Activated CD4-positive, alpha-beta T cell treated with anti-CD3 and anti-CD28 coated beads for 24 hours (primary cell): ENCODE measurements at places on chromosomes 13 and 19.

DNA sequence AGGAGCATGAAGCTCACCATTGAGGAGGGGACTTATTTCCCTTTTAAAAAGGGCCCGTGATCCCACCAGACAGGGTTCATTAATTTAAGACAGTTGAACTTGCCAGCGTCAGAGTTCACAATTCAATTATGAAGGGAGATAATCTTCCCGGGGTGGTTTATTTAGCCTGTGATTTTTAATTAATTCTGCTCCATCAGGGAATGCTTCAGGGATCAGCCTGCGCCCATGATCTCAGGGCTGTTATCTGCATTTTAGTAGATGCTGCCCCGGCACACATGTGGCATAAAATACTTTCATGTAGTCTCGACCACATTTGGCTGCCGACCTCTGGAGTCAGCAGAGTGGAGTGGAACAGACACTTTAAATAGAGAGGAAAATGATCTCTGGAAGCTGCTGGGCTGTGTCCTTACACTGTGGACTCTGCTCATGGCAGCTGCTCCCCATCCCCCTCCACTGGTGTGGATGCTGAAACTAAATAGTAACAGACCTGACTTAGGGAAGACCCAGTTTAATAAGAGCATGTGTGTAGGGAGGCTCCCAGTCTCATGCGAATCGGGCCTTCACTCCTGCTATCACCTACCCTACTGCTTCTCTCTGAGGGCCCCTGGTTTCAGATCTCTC lies 256.9 kb downstream of the TEX29 start:
- DNase-seq, result no peak

GRCh38 chr19:1924320-1924961 lies 16.5 kb upstream of the CSNK1G2 start:
- DNase-seq, result no peak

- no peak for DNase-seq
Measured at GRCh38 chr13:53137779-53138178, 109.2 kb downstream of the OLFM4 start.

DNA sequence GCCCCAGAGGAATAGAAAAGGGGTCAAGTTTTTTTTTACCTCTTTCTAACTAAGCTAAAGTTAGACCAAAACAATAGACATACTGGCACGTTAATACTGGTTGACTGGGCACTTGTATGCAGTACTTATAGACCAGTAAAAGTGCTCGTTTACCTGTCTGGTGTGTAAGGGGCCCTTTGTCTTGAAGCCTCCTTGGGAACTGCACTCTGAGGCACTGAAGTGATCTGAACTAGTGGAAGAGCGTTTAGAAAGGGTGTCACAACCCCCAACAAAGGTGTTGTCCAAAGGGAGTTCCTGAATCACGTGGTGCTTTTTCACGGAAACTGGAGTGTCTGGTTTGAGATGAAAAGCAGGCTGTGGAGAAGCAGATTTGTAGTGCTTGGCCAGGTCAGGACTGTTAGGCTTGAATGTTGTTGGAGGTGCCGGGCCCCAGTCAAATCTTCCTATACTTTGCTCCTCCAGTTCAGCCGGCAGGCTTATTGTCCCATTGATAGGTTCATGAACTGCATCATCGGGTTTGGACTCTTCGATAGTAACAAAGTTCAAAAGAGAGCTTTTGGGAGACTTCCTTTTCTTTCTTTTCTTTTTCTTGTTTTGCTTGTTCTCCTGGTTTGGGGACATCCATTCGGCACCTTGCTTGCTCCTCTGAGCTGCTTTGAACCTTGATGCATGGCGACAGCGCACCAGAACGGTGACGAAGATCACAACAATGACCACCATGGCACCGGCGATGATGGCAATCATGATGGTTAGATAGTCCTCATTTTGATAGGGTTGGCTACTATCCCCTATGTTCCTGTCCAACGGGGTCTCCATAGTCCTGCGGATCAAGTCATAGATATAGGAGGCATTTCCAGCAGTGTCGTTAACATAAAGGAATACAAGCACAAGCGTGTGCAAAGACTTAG lies 4.6 kb downstream of the PCDH9 start:
- no peak for DNase-seq

- DNase-seq, result no peak
Measured at GRCh38 chr13:49669735-49670309, 21.5 kb downstream of the EBPL start.

GRCh38 chr19:18682807-18683108 lies 722 bp upstream of the CRTC1 start:
- DNase-seq, result no peak

DNA sequence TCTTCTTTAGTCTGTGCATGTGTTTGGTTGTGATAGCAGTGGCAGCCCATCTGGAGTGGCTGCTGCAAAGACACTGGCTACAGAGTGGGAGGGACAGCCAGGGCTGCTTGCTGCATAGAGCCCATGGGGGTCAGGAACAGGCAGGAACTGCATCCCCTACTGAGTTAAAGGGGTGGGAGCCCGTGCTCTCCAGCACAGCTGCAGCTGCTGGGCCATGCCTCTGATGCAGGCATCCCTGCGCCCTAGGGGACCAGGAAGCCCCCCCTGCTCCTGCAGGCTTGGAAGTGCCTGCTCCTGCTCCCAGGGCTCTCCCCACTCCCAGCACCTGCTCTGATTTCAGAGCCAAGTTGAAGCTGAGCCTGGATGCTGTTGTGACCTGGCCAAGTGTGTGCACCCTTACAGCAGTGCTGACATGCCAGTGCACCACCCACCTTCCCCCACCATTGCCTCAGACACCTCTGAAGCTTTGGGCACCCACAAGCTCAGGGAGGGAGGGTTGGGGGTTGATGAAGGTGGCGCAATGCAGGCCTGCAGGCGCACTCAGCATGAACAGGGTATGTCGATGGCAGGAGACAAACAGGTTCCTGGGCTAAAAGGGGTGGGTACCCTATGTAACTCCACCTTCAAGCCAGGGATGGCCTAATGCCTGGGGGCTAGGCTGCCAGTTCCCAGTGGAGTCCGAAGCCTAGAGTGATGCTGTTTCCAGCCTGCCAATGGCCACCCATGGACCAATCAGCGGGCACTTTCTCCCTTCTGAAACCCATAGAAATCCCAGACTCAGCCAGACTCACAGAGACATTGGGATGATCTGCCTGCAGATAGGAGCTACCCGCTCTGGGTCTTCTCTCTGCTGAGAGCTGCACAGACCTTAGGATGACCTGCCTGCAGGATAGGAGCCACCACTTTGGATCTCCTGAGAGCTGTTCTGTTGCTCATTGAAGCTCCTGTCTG lies 919.9 kb upstream of the MIR17HG start:
- no peak for DNase-seq

DNA sequence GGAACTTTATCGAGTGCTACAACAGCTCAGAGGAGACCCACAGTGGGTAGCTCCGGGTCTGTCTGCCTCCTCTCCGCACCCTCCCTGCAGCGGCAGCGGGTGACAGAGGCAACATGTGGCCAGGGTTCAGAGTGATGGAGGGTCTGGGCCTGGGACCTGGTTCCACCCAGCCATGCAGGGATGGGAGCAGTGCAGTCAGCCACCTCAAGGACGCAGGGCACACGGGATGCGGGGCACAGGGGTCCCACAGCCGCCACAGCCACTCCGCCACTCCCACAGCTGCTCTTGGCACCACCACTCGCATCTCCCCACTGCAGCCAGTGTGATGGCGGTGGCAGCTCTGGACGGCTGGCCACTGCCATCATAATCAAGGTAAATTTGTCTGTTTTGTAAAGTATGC lies 892.9 kb downstream of the OLFM4 start:
- DNase-seq, result no peak

DNA sequence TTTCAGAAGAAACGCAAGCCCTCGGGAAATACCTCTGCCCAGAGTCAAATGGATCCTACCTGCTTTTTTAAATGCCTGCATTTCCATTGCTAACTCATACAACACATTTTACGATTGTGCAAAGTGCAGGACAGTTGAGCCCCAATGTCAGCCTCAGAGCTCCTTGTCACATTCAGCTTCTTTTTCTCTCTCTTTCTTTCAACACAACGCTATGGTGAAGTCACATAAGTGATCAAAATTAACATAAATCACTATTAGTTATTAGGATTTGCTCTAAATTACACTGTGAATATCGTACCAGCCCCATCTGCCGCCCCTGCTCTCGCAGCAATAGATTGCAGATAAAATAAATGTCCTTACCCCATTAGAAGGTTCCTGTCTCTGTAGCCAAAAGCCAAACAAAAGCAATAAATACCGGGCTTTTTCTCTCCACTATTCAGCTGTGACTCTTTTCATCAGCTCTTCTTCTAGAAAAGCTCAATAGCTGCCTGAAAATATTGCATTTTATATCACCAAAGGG lies 8.8 kb downstream of the POU4F1 start:
- no peak for DNase-seq

- no peak for DNase-seq
Measured at GRCh38 chr13:111633401-111633800, 313.0 kb downstream of the TEX29 start.

GRCh38 chr13:55245005-55245644 lies 1895.6 kb upstream of the PRR20A start:
- DNase-seq, result no peak

- no peak for DNase-seq
Measured at GRCh38 chr13:70170689-70171088, 62.4 kb upstream of the KLHL1 start.

GRCh38 chr19:3270902-3271301 lies 46.4 kb downstream of the CELF5 start:
- peak; percentile 35 for DNase-seq

- no peak for DNase-seq
Measured at GRCh38 chr19:33641956-33642498, 20.3 kb downstream of the CHST8 start.

DNA sequence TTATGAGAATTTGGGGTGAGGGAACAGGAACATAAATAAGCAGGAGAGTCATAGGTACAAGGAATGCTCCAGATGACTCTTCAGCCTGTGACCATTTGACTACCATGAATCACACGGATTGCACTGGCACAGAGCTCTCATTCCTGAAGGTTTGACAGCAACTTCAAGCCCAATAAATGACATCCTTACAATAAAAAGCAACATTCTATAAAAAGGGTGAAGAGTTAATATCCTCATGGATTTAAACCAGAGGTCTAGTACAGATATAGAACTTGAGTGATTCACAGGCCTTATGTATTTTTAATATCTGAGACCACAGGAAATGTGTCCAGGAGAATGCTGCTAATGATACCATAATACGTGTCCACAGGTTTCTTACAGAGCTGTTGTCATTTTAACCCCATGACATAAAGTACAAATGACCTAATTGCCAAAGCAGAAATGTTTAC lies 158.1 kb downstream of the IRS2 start:
- no peak for DNase-seq

- no peak for DNase-seq
Measured at GRCh38 chr13:109680930-109681329, 105.5 kb downstream of the IRS2 start.

GRCh38 chr19:56953470-56953869 lies 112.9 kb upstream of the PEG3 start:
- DNase-seq, result no peak

DNA sequence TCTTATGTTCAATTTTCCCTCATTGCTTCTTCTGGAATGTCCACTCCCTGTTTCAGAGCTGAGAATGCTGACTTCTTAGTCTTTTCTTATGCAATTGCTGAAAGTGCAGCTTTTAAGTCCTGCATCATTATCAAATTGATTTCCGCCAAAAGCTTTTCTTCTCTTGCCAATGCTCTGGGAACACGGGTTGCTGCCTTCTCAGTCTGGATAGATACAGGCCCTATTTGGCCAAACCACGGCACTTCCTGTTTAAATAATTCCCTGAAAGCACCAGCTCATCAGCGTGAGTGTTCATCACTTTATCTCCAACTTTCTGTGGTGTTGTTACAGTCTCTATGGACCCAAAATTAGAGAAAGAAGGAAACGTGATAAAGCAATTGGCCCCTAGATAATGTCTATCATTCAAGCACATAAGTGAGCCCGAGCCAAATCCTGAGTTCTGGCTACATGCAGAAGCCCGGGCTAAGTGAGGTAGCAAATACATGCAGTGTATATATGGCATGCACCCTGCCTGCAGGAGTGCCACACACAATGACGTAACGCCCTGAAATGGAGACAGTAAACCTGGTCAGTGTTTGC lies 85.7 kb downstream of the CYSLTR2 start:
- no peak for DNase-seq

DNA sequence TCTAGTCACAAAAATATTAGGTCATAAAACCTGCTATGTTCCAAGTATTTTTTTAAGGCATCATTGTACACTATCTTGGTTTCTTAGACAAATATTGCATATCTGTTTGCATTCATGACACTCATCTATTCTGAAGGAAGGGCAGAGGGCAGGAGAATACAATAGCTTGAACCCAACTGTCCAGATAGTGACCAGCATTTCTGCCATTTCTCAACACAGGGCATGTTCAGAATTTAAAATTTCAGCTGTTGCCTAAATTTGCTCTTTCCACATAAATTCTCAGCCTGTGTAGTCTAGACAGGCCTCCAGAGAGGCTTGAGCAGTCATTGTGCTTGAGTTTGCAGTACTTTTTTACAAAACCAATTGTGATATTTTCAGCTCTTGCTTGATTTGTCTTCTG lies 119.5 kb downstream of the ZAR1L start:
- no peak for DNase-seq

DNA sequence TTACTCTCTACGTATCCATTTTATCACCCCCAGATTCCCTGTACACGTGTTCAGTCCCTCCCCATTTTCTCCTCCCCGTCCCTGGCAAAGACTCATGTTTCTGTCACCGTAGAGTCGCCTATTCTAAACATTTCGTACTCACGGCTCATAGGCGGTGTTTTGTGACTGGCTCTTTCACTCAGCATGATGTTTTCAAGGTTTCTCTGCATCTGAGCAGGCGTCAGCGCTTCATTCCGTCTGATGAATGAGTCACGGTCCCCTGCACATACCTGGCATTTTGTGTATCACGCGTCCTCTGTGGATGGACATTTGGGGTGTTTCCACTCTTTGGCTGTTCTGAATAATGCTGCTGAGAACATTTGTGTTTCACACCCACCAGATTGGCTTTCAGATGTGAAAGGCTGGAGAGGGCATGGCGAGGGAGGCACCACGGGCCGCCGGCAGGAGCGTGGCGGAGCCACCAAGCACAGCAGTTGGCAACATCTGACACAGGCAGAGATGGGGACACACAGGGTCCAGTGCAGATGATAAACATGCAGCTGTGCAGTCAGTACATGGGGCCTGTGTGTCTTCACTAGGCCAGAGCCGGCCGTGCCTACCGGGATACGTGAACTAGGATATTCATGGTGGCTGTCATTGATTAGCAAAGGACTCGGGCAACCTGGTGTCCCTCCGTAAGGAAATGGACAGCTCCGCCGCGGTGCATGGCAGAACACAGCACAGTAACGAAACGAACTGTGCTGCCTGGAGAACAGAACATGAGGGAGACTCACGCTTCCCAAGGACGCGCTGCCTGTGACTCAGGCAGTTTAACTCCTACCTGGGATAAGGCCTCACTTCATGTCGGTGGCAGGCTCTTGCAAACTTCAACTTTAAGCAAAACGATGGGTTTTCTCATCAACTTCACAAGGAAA lies 117.2 kb downstream of the ATP11A start:
- no peak for DNase-seq

DNA sequence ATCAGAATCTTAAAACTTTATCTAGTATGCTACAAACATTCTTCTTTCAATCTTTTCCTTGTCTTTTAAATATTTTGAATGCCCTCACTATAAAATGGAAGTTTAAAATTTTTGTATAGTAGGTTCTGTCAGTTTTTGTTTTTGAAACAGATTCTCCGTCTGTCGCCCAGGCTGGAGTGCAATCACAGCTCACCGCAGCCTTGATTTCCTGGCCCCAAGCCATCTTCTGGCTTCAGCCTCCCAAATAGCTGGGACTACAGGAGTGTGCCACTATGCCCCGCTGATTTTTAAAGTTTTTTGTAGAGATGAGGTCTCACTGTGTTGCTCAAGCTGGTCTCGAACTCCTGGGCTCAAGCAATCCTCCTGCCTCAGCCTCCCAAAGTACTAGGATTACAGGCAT lies 20.7 kb downstream of the PHF11 start:
- DNase-seq, result no peak

GRCh38 chr19:31346184-31347059 lies 2.8 kb downstream of the TSHZ3 start:
- no peak for DNase-seq
